ENCODE measurements at places on chromosomes 6 and 20.

- no peak for DNase-seq
These were observed 977.0 kb downstream of the TFAP2A start for GRCh38 chr6:9437836-9438235.

- DNase-seq = peak; percentile 75
These were observed 51.8 kb downstream of the SSR1 start for GRCh38 chr6:7261032-7261841.

GRCh38 chr6:166105341-166106075 lies 62.1 kb downstream of the TBXT start:
- no peak for DNase-seq

DNA sequence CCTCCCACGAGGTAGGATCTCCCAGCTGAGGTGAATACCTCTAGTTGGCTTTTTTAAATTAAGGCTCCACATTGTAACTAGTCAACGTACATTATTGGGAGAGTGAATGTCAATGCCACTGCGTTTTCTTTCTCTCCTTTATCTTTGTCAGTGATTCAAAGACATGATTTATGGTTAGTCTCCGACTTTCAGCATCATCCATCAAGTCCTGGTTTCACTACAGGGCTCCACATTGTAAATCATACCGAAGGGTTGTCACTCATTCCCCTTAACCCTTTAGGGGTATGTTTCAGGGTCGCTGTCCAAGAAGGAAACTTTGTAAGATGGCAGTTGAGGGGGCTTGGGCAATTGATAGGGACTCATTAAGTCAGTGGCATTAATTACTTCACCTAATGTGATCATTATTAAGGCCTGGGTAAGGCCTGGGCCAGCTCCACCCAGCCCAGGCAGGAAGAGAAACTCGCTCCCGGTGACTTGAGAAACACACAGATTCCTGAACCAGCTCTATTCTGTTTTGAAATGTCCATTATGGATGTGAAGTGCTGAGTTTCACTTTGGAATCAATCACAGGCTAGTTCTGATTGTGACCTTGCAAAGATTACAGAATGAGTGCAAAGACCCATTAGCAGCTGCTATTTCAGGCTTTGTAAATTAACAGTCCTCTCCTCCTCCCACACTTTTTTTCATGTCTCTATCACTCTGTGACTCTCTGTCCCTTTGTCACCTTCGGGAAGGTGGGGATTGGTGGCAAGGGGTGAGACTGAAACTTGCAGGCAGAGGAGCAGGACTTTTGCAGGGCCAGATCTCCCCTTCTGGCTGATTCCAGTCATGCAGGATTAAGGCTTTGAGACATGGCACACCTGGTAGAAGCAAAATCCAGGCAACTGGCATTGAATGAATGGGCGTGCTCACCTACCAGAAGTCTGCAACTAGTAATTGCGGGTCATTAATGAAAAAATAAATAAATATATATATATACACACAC lies 222.4 kb downstream of the TSHZ2 start:
- DNase-seq = no peak

DNA sequence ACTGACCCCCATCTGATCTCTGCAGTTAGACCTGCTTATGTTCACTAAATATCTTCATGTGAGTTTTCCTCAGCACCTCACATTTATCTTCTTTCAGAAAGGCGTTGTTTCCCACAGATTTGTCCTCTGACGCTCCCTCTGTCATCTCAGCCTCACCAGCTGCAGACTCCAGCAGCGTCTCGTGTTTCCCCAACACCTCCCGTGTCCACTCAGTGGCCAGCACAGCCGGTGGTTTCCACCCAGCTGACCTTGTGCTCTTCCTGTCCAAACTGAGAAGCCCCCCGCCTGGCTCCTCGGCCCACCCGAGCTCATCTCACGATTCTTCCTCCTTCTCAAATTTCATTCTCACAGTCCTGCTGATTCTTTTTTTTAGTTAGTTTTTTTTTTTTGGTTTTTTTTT lies 12.5 kb downstream of the ERMARD start:
- DNase-seq = no peak

DNA sequence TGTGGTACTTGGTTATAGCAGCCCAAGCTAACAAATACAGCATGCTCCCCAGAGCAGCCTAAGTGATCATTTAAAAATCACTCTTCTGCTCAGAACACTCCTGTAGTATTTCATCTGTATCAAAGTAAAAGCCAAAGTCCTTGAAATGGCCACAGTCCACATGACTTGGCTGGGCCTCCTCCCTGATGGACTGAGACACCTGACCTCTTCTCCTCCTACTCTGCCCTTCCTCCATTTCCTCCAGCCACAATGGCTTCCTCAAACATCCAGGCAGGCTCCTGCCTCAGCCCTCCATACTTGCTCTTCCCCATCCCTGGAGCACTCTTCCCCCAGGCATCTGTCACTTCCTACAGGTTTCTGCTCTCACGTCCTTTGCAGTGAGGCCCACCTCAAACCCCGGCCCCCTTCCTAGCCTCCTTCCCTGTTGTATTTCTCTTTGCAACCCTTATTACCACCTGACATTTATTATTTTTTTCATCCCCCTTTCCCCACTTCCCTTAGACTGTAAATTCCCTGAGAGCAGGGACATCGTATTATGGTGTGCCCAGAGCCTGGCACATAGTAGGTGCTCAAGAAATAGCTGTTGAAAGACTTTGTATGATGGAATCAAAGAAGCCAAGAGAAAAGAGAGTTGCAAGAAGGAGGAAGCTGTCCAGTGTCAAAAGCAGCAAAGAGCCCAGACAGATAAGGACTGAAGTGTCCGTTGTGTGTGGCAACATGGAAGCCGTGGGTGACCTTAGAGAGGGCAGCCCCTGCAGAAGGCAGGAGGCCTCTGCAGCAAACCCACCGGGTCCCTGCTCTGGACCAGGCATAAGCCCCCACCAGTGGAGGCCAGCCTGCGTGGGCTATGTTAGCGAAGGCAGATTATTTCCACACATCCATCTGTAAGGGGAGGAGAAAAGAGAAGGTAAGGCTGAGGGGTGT lies 87.5 kb downstream of the TRERF1 start:
- no peak for DNase-seq

- no peak for DNase-seq
These were observed 118.7 kb upstream of the TBX18 start for GRCh38 chr6:84882768-84883766.

GRCh38 chr20:5570452-5570851 lies 179.7 kb upstream of the SHLD1 start:
- DNase-seq = no peak

DNA sequence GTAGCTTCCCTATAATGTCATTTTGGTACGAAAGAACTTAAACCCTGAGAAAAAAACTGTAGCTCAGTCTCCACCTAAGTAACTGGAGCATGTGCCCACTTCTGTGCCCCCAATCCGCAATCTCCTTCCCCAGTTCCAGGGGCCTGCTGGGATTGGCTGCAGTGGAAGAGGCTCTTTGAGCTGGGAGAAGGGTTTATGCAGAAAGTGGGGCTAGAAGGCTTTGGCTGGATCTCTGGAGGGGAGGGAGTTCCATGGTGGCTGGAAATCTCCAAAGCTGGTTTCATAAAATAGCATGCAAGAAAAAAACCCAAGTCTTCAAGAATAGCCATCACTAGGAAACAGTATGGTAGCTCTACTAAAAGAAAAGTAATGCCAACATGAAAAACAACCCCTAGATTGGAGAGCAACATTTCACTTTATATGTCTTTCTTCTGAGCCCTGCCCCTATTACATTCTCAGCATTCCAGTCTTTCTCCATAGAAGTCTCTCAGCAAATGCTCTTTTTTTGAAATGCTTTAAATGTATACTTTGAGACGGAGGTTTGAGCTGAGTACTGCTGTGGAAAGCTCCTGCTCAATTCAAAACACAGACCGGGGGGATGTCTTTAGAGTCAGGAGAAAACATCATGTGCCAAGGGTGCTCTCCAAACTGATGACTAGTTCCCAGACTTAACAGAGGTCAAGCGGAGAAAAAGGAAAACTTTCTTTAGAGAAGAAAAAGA lies 36.0 kb upstream of the FOXO3 start:
- no peak for DNase-seq

GRCh38 chr6:72621291-72622093 lies at the start of gene KCNQ5:
TSS of gene KCNQ5 (plus strand) at chr6:72622064.
- DNase-seq = peak; percentile 31

DNA sequence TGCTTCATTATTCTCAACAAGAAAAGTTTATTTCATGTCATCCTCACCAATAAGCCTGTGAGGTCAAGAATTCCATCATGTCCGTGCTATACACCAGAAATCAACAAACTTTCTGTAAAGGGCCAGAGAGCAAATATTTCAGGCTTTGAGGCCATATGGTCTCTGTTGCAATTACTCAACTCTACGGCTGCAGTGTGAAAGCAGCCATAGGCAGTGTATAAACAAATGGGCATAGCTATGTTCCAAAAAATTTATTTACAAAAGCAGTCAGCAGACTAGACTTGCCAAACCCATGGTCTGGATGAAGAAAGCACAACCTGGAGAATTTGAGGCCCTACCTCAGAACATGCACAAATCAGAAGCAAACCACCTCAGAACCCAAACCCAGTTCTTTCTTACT lies 118.5 kb downstream of the PCSK2 start:
- DNase-seq = no peak

GRCh38 chr20:50073500-50073899 lies 39.5 kb downstream of the UBE2V1 start:
- no peak for DNase-seq

- peak; percentile 96 for DNase-seq
These were observed at the start of gene ITCH for GRCh38 chr20:34363062-34363464. TSS of gene ITCH (plus strand) at chr20:34363273. CDS start at chr20:34393812, 30,539 bp downstream.

DNA sequence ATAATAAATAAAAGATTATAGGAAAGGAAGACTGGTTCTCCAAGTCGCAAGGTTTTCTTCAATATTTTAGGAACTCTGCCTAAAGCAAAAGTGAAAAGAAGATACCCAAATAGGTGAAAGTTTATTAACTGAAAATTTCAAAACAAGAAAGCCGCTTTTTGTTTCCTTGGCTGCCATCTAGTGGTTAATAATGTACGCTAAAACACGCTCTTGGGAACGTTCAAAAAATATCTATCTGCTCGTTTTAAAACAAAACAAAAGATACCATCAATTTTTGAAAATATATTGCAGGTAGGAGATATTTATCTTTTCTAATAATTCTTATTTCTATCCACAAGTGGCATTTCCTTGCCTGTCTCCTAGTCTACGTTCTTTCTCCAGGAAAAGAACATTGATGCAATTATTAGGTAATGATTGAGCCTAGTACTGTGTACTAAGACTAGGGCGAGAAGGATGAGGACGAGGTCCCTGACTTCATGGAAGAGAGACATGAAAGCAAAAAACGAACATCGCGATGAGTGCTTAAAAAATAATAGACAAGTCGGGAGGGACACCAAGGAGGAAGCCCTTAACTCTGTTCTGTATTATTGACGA lies 97.2 kb downstream of the SPTLC3 start:
- peak; percentile 32 for DNase-seq

GRCh38 chr6:16249971-16250370 lies 11.6 kb downstream of the GMPR start:
- DNase-seq = no peak

DNA sequence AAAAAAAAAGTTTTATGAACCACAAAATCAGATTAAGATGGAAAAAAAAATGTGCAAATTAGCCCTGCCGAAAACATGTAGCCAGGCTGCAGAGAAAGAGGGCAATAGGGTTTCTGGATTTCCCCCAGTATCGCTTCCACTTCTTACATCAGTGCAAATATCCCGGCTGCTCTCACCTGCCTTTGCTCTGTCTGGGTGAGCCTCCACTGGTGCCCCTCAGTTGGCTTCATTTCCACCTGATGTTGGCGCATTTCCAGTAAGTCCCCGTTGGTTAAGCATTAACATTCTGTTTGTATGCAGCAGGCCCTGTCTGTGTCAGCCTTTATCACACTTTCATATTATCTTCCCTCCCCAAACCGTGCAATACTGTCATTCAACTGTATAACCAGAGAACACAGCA lies 215.1 kb downstream of the CBLN4 start:
- no peak for DNase-seq

- no peak for DNase-seq
These were observed 289.1 kb downstream of the GJA1 start for GRCh38 chr6:121724576-121724975.

DNA sequence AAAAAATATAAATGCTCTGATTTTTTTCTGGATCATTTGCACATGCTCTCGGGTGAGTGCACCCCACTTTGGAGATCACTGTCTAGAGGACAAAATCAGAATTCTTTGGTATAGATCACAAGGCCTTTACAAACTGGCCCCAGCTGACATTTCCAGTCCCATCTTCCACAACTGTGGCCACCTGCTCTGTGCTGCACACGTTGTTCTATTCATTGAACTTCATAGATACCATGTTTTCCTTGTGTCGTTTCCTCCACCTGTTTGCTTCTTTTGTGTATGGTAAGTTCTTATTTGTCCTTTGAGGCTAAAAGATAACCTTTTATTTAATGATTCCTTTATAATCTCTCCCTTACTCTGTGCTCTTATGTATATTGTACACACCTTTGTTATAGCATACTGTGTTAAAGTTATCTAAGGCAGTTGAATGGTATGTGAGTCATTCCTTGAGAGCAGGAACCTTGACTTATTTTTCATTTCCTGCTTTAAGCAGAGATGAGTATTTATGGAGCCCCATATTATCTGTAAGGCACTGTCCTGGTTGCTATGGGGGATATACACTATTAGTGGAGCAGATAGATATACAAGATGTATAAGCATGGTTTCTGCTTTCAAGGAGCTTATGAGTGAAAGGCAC lies 12.0 kb upstream of the SLC17A5 start:
- no peak for DNase-seq
